ENCODE measurements at places on chromosomes 3 and 15.

DNA sequence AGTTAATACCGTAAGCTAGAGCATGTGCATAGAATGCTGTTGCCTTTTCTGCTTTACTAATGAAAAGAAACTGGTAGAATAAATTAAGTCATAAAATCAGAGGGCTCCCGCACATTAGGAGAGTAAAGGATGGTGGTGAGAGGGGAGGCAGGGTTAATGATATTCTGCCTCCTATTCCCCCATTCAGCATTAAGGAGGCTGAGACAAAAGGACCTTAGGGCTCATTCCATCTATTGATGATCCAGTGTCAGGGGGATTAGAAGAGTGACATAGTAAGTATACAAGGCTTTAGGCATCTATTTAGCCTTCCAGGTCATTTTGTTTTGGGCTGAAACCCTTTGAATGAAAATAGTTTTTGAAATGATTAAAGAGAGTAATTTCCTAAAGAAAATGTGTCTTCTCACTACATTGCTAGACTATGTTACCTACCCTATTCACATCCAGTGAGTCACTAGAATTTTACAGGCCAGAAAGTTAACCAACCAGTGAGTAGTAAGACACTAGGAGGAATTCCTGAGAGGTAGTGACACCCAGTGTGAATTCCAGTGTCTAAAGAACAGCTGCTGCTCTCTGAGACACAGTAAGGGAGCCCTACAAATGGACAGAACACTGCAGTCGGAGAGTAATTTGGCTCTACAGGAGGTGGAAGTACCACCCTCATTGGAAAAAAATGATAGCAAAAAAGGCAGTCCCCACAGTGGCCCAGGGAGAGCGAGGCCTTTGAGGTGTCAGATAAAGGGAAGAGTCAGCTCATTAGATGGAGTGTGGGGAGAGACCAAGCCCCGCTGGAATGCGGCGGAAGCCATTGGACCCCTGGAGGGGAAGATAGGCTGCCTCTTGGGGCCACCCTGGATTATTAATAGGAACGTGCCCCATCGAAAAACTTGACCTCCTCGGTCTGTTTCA lies 67.6 kb downstream of the TUSC7 start:
- no peak for DNase-seq

- no peak for DNase-seq
Measured at GRCh38 chr3:53234130-53234840, 21.5 kb downstream of the TKT start.

- no peak for DNase-seq
Measured at GRCh38 chr3:102057781-102058421, 208.6 kb downstream of the NFKBIZ start.

GRCh38 chr3:15693355-15693754 lies 91.8 kb downstream of the BTD start:
- DNase-seq: no peak

DNA sequence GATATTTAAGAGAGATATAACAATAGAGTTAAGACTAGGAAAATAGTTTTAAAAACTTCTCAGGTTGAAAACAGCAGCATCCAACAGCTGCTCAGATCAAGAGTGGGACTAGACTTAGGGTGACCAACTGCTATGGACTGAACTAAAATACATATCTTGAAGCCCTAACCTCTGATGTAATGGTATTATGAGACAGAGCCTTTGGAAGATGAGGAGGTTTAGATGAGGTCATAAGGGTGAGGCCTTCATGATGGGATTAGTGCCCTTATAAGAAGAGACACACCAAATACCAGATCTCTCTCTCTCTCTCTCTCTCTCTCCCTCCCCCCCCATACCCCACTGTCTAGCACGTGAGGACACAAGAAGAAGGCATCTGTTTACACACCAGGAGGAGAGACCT lies 37.4 kb upstream of the GALNT15 start:
- no peak for DNase-seq

DNA sequence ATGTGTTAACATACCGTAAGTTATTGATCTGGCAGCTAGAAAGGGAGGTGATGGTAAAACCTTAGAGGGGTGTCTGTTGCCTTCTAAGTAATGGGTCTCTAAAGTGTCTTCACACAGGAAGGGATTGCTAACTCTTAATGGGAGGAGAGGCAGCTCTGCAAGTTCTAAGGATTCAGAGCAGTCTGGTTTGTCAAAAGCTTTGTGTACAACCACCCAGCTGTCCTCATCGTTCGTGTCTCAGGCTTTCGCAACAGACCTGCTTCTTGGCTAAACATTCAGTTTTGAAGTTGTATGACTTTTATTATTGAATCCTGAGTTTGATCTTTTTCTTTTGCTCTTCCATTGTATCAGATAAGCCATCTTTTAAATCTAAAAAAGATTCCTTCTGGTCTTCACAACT lies 404.9 kb downstream of the SQOR start:
- no peak for DNase-seq

- no peak for DNase-seq
Measured at GRCh38 chr3:49872801-49873281, 3.1 kb upstream of the CAMKV start.

DNA sequence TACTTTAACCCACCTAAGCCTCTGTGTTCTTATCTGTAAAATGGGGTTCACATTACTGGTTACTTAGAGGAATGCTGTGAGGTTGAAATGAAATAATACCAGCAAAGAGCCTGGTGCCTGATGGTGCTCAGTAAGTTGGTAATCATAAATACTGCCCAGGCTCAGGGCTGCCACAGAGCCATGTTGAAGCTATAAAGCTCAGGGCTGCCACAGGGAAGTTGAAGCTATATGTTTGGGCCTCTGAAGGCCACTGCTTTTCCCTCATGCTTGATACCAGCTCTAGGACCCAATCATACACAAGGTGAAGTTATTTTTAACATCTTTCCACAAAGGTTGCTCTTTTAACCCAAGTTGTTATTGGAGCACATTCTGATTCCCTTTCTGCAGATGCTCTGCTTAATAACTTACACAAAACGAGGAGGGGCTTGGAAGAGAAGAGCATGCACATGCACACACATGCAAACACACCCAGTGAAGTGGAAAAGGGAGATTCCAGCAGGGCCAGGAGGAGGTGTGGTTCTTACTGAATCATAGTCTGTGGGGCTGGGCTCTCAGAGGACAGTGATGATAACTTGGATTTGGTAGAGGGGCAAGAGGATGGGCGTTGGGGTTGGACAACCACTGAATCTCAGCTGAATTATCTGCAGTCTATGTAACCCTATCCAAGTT lies 17.4 kb downstream of the PARP14 start:
- no peak for DNase-seq

GRCh38 chr3:10006762-10007090 lies 19.5 kb upstream of the FANCD2 start:
- DNase-seq: no peak

- no peak for DNase-seq
Measured at GRCh38 chr3:188151438-188151837, 2.5 kb upstream of the LPP start.
